ENCODE measurements at places on chromosomes 11 and 22.
A peak's percentile ranks its signal among the peaks of the same experiment; 100 is the strongest.

GRCh38 chr11:1326435-1327063 lies 17.1 kb upstream of the TOLLIP start:
- DNase-seq, result peak; percentile 50

DNA sequence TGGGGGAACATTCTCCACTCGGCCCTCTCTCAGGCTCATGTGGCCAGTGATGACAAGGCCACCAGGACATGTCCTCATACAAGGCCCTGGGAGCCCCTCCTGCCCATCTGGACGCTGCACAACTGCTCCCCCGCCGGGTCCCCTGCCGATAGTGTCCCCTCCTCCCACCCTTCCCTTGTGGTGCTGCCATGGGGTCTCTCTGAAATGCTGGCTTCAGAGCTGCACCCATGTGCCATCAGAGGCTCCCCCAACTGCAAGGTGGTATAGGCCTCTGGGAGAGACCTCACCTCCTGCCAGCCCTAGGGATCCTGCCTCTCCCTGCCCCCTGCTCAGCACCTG lies 113.0 kb downstream of the KCNQ1OT1 start:
- DNase-seq, result no peak

- no peak for DNase-seq
These were observed 74.5 kb downstream of the MICAL3 start for GRCh38 chr22:17949642-17950473.

DNA sequence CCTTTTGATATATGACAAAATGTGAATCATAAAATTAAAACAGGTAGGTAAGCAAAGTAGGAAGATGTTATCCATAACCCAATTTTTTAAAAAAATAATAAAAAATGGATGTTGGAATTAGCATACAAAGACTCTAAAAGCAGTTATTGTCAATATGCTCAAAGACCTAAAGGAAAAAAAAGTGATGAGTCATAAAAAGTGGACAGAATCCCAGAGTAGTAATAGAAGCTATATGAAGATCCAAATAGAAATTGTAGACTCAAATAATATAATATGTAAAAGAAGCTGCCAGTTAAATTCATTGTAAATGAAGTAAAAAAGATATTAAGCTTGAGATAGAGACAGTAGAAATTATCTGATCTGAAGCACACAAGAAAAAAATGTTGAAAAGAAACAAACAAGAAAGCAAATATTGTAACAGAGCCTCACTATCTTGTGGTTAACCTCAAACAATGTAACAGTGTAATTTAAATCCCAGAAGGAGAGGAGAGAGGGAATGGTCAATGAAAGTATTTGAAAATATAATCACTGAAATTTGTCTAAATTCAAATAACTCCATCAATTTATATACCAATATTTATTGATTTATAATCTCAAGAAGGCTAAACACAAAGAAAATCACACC lies 773.4 kb upstream of the RAG2 start:
- DNase-seq, result no peak

GRCh38 chr22:37827056-37827455 lies 3.9 kb downstream of the GALR3 start:
- no peak for DNase-seq

GRCh38 chr11:65593518-65594414 lies 1.8 kb downstream of the KCNK7 start:
- no peak for DNase-seq

- no peak for DNase-seq
These were observed 53.8 kb downstream of the SWAP70 start for GRCh38 chr11:9717719-9718118.

DNA sequence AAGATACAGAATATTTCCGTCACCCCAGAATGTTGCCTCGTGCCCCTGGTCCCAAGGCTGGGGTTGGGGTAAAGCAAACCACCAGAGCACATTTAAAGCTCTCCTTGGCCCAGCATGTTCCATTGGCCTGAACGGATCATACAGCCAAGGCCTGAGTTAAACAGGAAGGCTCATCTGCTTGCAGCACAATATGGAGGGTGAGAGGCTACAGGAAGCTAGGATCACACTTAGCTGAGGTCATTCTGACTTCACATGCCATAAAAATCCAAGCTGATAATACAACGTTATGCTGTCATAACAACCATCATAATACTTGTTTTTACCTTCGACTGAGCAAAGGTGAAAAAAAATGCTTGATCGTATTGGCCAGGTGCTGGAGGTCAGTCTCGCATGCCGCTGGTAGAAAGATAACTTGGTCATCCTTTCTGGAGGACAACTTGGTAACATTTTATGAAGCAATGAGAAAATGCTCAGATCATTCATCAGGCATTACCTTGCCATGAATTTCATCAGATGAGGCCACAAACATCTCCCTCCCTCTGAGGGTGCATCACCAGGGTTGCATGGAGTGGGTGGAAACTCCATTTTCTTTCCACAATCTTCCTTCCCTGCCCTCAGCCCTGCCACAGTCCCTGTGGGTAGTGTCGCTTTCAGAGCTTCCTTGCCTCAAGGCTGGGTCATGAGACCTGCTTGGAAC lies 31.9 kb upstream of the RTL6 start:
- peak; percentile 49 for DNase-seq

DNA sequence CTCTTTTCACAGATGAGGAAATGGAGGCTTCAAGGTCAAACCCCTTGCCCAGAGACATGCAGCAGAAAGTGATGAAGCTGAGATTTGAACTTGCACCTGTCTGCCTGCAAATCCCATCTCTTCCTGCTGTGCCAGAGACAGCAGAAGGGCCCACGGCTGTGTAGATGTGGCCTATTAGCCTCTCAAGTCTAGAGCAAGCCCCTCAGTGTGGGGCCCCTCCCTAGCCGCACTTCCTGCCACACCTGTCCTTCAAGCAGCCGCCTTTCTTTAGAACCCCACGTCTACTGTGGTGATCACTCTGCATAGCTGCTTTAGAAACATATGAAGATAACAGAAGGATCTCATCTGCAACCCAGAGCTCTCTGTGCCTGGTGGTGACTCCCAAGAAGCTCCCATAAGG lies 41.2 kb upstream of the JAM3 start:
- no peak for DNase-seq

DNA sequence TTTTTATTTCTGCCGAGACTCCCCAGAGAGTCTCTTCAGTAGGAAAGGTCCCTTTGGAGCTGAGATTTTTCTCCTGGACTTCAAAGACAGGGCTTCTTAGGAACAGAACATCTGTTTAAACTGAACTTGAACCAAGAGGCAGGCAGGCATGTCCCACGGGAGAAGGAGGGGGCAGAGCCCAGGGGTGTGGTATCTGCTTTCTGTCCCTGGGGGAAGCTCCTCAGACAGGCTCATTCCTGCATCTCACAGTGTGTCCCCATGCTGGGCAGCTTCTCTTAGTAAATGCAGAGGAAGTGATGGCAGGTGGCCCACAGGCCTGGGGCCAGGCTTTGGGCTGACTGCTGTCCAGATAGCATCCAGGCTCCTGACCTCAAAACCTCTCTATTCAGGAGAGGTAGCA lies 47.3 kb downstream of the TSPAN18 start:
- DNase-seq, result peak; percentile 68

GRCh38 chr11:32032478-32032877 lies 58.4 kb upstream of the RCN1 start:
- DNase-seq, result peak; percentile 18

- DNase-seq, result no peak
These were observed 5.0 kb upstream of the ZDHHC5 start for GRCh38 chr11:57662893-57663292.

DNA sequence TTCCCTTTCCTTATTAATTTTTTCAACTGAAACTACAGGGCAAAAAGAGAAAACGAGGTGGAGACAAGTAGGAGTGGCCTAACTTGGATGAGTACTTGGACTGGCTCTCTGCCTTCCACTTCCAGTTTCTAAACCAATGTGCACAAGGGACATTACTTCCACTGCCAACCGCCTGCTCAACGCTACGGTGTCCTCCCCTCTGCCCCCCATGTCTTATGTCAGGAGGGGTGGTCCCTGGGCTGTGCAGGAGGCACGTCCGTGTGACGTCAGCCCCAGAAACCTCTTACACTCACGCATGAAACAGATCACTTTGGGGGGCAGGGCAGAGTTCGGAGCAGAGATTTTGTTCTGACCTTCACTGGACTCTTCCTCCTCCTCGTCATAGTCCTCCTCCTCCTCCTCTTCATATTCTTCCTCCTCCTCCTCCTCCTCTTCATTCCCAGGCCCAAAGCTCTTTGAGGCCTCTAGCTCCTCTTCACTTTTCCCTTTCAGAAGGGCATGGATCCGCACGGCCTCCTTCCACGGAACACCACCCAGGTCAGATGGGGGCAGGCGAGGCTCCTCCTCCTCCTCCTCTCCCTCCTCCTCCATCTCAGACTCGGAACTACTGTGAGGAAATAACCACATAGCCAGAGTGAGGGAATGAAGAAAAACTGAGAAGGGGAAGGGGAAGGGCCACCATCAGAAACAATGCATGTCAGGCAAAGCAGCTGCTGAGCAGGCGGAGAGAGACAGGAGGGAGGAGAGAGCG lies 57.4 kb upstream of the BID start:
- peak; percentile 45 for DNase-seq
